NCI-H187 (cell line): ENCODE measurements at places on chromosomes 16 and 17.

DNA sequence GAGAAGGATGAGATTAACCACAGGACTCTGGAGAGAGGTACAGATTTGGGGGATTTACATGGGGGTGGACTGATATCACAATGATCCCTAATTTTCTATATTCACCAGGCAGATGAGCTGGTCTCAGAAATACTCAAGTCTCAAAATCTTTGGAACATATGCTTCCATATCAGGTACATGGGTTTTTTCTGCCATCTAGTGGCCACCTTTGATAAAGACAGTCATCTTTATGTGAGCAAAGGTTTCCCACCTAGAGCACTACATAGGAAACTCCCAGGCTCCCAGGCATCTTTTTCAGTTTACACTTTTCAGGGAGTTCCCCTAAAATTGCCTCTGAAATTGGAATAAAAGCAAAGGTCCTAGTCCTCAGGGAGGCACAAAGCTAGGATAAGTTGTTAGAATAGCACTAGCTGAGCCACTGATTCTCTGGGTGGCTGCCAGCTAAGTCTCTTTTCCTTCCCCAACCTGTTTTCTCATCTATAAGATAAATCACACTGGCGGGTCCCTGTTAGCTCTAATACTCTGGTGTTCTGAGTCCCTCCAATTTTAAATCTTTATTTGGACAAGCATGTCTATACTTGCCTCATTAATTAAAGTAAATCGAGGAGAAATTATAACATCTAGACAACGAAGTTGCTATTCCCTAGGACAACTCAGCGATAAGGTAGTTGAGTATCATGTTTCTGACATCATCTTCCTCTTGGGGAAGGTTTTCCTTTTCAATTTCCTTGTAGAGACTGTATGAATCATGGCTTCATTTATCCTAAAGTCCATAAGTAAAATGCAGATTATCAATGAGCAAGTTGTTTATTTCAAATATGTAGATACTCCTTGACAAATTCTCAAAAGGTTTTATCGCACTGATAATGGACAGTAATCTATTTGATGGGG is 19.0 kb upstream of the MON1B start:
- peak; percentile 7 for DNase-seq

DNA sequence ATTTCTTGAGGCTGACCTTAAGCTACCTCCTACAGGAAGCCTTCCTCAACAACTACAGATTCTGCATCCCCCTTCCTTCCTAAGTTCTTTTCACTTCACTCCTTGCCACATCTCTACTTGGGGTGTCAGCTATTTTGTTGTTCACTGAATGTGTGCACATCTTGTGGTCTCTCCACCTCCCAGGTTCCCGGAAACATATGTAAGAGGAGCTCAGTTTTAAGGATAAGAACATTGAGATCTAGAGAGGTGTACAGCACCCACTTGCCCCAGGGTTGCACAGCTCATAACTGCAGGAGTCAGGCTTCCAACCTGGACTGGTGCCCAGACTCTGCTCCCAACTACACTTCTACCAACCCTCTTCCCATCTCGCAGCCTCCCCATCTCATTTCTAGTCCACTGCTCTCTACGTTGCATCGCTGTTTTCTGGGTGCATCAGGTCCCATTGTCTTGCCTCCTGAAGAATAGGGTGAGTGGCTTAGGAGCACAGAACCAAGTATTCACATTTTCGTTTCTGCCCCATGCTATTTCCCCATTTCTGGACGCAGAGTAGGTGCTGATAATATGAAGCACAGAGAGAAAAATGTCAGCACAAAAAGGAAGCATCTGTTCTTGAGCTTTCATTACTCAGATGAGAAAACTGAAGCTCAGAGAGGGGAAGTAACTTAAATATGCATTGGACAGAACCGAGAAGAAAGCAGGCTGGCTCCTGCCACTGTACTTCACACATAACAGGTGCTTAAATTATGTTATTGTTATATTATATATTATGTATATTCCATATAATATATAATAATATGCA is 292.0 kb upstream of the CCL2 start:
- no peak for DNase-seq

DNA sequence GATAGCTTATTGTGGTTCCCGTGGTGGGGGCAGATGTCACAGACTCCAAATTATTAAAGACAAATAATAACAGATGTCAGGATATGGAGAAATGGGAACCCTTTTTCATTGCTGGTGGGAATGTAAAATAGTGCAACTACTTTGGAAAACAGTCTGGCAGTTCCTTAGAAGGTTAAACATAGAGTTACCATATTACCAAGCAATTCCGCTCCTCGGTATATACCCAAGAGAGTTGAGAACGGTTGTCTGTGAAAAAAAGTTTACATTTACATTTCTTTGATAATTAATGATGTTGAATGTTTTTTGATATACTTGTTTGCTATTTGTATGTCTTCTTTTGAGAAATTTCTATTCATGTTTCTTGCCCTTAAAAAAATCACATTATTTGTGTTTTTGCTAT is 41.2 kb downstream of the OR1D5 start:
- DNase-seq = no peak

DNA sequence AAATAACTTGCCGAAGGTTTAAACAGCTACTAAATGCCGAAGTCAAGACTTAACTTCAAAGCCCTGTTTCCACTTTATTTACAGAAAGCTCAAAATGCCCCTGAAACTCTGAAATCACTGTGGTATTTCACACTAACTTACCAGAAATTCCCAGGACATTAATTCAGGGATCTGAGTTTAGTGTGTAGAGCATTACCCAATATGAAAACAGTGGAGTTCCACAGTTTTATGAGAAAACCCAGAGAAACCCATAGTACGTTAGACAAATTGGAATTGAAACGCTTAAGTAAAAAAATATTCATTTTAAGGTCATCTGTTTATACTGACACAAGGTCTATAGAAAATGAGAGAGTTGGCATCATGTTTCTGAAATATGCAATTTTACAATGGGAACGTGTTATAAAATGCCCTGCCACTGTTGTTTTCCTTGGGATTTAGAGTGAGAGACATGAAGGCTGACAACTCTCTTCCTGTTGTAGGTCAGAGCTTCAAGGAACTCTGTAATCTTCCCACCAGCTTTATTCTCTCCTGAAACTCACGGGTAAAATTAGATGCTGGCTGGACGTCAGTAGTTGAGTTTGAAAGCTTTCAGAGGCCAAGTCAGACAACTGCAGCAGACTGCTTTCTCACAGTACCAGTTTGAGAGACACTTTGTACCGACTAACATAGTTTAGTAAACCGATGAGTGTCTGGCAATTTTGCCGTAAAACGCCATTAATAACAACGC is 139.4 kb upstream of the TBX2 start:
- no peak for DNase-seq

- no peak for DNase-seq
These were observed 54.1 kb upstream of the MARCHF10 start for GRCh38 chr17:62862251-62862650.

GRCh38 chr17:17493249-17493985 is 2.8 kb downstream of the RASD1 start:
- DNase-seq = no peak

DNA sequence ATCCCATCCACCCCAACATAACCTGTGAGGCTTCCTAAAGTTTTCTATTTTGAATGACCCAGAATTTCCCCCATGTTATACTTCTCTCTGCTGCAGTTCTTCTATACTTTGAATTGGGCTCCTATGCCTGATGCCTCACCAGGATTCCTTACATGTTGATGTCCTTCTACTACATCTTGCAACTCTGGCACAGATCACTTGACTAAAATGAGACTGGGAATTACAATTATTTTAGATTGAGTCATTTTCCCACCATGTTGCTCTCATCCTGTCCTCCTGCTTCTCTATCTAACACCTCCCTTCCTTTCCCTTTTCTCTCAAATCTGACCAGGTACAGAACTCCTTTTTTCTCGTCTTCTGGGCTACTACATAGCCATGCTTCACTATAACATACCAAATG is 314.0 kb upstream of the KCNJ16 start:
- no peak for DNase-seq

GRCh38 chr17:56810891-56811775 is 22.6 kb downstream of the C17orf67 start:
- DNase-seq = no peak

- no peak for DNase-seq
These were observed 48.6 kb downstream of the CDRT4 start for GRCh38 chr17:15418781-15419180.

DNA sequence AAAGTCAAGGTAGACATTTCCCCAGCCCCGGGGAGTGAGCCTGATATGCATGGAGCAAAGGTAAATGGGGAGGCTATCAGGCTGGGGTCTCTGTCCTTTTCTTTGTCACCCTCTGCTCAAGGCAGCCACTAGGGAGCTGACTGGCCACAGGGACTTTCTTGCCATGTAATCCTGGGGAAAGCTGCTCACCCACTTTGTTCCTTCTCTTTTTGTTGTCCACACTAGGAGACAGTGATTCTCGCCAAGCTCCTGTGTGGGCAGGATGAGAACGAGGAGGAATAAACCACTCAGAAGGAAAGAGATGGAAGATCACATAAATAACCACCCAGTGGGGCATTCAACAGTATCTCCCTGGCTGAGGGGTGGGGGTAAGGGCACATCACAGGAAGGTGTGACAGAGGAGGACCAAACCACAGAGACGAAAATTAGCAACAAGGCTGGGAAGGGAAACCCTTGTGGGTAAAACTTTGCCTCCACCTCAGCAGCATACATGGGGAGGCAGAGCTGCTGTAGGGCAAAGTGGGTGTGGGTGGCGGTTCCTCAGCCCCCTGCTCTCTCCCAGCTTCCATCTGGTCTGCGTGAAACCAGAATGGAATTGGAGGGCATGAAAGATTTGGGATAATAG is 26.2 kb upstream of the CCL1 start:
- DNase-seq = no peak

DNA sequence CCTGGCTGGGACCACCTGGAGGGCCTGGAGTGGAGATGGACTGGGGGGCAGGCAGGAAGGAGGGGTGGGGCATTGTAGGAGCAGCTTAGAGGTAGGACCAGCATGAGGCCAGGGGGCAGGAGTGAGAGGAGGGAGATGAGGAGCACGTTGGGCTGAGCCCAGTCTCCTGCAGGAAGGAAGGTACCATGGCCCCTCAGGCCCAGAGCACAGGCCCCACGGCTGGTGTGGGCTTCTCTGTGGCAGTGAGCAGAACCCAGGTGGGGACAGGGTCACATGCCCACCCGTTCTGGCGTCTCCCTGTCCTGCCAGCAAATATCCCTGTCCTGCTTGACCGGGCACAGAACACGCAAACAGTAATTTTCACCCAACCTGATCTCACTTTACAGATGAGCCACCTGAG is 141.8 kb downstream of the ENGASE start:
- DNase-seq = no peak

- no peak for DNase-seq
These were observed 25.3 kb upstream of the ABCA6 start for GRCh38 chr17:69166957-69167356.

- no peak for DNase-seq
These were observed 3.6 kb upstream of the ITGA3 start for GRCh38 chr17:50052241-50052796.

- DNase-seq = no peak
These were observed 259.7 kb downstream of the SEC14L1 start for GRCh38 chr17:77400445-77400870.

DNA sequence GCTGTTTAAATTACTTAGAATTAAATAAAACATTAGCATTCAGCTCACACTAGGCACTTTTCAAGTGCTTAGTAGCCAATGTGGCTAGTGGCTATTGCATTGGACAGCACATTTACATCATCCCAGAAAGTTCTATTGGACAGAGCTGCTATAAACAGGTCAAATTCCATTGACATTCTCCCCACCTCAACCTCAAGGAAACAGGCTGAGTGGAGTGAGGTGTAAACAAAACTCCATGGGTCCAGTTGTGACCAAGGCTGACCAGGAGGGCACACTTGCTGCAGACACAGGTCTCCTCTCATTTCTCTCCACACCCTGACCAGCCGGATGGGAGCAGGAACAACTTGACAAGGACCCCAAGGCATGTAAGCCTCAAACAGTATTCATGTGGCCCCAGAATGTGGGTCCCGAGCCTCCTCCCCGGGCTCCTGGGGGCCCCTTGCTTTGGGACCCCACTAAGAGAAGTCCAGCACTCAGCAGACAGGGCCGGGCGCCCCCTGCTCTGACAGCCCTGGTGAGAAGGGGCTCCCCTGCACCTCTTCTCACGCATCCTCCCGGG is 488 bp downstream of the C17orf113 start:
- no peak for DNase-seq

GRCh38 chr16:29989111-29989858 is 6.1 kb downstream of the HIRIP3 start:
- no peak for DNase-seq

GRCh38 chr17:39963829-39964228 is 1.0 kb downstream of the GSDMA start:
- no peak for DNase-seq

DNA sequence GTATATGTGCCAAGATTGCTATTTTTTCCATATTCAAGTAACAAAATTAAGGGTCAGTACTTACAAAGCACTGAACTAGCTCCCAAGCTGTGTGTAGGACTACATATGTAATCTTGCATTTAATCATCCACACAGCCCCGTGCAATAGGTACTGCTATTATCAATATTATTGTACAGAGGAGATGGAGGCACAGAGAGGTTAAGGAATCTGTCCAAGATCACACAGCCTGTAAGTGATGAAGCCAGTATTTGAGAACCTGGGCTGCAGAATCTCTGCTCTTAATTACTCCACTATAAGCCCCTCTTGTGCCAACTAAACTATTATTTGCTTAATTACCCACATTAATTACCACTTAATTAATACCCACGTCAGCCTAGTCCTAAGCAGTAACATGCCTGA is 134.1 kb downstream of the KATNIP start:
- no peak for DNase-seq

DNA sequence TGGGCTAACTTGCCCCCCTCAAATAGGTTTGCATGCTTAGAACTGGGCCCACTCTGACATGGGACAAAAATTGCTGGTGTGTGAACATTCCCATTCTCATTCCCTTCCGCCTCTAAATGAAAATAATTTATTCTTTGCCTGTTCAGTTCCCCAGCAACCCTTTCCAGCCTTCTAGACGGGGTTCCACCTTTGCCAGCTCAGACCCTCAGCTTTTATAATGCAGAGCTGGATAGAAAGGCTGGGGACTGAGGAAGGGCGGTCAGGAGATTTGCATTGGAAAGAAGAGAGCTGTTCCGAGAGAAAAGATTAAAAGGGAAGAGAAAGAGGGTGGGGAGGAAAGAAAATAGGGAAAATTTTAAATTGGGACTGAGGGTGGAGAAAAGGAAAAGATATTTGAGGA is 151.1 kb upstream of the WSCD1 start:
- no peak for DNase-seq

DNA sequence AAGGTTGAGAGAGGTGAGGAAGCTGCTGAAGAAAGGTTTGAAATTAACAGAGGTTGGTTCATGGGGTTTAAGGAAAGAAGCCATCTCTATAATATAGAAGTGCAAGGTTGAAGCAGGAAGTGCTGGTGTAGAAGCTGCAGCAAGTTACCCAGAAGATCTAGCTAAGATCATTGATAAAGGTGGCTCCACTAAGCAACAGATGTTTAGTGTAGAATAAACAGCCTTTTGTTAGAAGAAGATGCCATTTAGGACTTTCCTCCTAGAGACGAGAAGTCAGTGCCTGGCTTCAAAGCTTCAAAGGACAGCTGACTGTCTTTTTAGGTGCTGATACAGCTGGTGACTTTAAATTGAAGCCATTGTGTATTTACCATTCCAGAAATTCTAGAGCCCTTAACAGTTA is 29.3 kb downstream of the GOSR1 start:
- no peak for DNase-seq
